Effector memory CD4-positive, alpha-beta T cell (primary cell): ENCODE measurements at places on chromosomes 16 and 17.

DNA sequence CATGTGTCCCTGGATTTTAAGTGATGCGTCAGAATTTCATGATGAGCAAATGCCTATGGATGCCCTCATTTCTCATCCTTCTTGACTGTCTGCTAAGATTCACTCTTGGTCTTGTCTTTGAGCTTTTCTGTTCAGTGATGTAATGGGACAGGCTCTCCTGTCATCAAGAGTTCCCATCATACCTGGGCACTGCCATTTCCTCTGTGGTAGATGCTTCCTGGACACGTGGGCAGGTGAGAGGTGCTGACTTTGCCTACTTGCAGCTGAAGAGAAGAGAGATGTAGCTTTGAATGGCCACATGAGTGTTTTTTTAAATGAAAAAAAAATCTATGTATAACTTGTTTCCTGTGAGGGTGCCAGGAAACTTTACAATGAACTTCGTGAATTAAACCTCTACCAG is 557.7 kb downstream of the MAF start:
- no peaks in the 10 kb centered on the region for H3K27me3 ChIP-seq
- H3K36me3 ChIP-seq = no peaks in the 10 kb centered on the region
- no peak overlapping the region for H3K4me3 ChIP-seq
- H3K4me1 ChIP-seq = no peaks in the 10 kb centered on the region
- peak; percentile 13 for DNase-seq

DNA sequence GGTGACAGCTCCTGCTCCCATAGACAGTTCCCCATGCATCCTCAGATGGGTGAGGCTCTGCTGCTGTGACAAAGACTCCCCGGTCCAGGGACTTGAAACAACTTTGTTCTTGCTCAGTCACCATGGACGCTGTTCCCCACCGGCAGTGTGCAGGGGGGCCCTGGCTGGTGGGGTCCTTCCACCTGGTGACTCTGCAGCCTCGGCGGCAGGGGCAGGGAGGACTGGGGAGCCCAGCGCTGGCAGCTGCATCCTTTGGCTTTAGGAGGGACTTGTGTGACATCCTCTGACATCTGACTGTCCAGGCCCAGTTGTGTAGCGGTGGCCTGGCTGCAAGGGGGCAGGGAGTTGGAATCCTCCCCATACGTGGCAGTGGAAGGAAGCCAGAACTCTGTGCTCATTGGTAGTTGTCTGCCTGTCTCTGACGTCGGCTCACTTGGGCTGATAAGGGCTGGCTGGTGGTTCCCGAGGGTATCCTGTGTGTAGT is 107.3 kb downstream of the CMIP start:
- H3K27ac ChIP-seq = no peak overlapping the region
- no peak overlapping the region for H3K4me3 ChIP-seq
- no peak for DNase-seq

DNA sequence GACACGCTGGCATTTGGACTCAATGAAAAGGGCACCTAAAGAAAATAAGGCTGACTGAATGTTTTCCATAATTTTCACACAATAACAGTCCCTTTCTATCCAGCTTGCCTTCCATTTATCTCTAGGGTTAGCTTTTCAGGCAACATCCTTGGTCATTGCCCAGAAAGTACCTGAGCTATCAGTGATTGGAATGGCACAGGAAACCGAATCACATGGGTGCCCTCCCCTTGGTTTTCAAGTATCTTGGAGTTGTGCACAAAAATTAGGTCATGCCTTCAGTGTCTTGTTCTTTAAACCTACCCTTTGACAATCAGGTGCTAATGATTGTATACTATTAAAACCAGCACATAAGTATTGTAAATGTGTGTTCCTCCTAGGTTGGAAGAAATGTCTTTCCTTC is 3.3 kb upstream of the VPS4A start:
- H3K4me3 ChIP-seq = no peak overlapping the region
- no peak for DNase-seq
- no peak overlapping the region for H3K27ac ChIP-seq
- no peaks in the 10 kb centered on the region for H3K27me3 ChIP-seq
- H3K36me3 ChIP-seq = no peaks in the 10 kb centered on the region

DNA sequence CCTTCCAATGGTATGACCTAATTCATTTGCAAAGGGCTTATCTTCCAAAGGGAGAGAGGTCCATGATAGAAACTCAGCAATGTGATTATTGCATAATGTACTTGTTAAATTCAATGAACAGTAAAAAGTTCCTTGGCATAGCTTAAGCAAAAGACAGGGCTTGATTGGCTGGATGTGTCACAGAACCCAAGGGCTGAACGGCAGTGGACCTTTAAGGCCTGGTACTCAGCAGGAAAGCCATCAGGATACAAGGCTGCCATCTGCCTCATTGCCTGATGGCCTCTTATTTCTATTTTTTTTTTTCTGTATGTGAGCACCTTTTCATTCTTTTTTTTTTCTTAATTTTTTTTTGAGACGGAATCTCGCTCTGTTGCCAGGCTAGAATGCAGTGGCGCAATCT is 208.9 kb upstream of the WSCD1 start:
- no peaks in the 10 kb centered on the region for H3K4me1 ChIP-seq
- no peaks in the 10 kb centered on the region for H3K27me3 ChIP-seq
- DNase-seq = no peak
- no peak overlapping the region for H3K4me3 ChIP-seq
- H3K36me3 ChIP-seq = no peaks in the 10 kb centered on the region

DNA sequence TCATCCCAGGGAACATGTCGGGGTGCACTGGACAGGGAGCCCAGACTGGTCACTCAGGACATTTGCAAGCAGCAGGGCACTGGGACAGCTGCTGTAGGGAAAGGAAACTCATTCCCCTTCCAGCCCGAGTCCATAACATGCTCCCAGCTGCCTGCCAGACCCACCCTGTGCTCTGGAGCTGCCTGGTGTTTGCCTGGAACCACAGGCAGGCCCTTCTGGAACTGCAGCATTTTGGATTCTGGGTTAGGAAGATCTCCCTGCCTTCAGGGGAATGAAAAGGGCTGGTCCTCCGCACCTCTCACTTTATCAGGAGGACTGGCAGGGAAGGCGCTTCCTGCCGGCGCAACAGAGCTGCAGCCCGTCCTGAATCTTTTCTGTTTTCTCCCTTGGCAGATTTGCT is 41.2 kb downstream of the MEAK7 start:
- no peak overlapping the region for H3K4me3 ChIP-seq
- peaks cover 5% of the 10 kb centered on the region for H3K36me3 ChIP-seq
- no peaks in the 10 kb centered on the region for H3K27me3 ChIP-seq
- H3K4me1 ChIP-seq = no peaks in the 10 kb centered on the region

DNA sequence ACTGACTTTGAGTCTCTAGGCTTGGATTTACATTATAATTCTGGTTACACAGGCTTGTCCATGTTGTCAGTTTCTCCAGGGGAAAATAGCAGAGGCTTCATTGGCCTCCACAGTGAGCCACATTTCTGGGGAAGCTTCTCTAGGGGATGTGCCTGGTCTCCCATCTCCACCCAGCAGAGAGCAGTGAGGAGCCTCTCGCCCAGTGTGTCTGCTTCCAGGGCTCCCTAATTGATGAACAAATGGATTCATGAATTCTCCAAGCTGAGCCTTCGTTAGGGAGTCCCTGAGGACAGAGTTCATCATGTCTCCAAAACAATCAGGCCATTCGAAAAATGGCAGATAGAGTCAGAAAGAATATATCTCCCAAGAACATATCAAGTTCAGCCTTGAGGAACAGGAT is 162.4 kb upstream of the TOX3 start:
- H3K36me3 ChIP-seq = no peaks in the 10 kb centered on the region
- no peak overlapping the region for H3K4me3 ChIP-seq
- DNase-seq = no peak
- H3K27ac ChIP-seq = no peak overlapping the region

- no peak for DNase-seq
- peaks cover 3% of the 10 kb centered on the region for H3K4me1 ChIP-seq
Measured at GRCh38 chr17:31935512-31935911, 1.3 kb upstream of the SUZ12 start.

- DNase-seq = no peak
- no peak overlapping the region for H3K4me3 ChIP-seq
- H3K4me1 ChIP-seq = no peaks in the 10 kb centered on the region
- H3K27ac ChIP-seq = no peak overlapping the region
Measured at GRCh38 chr17:19247473-19247872, 10.3 kb downstream of the EPN2 start.

DNA sequence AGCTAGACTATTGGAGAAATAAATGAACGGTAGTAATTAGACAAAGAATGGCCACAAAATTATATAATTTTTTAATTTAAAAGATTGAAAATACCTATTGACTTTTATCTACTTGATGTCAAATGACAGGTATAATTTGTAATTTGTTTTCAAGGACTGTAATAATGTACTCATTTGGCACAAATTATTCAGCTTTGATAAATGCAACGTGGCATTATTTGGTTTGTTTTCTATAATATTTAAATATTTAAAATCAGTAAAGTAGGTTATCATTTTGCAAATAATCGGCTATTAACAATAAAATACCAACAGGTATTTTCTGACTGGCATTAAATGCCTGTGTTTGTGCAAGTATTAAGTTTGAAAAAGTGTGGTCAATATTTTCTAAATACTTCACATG is 60.6 kb downstream of the CDH11 start:
- H3K4me1 ChIP-seq = no peaks in the 10 kb centered on the region
- H3K4me3 ChIP-seq = no peak overlapping the region
- H3K36me3 ChIP-seq = no peaks in the 10 kb centered on the region

DNA sequence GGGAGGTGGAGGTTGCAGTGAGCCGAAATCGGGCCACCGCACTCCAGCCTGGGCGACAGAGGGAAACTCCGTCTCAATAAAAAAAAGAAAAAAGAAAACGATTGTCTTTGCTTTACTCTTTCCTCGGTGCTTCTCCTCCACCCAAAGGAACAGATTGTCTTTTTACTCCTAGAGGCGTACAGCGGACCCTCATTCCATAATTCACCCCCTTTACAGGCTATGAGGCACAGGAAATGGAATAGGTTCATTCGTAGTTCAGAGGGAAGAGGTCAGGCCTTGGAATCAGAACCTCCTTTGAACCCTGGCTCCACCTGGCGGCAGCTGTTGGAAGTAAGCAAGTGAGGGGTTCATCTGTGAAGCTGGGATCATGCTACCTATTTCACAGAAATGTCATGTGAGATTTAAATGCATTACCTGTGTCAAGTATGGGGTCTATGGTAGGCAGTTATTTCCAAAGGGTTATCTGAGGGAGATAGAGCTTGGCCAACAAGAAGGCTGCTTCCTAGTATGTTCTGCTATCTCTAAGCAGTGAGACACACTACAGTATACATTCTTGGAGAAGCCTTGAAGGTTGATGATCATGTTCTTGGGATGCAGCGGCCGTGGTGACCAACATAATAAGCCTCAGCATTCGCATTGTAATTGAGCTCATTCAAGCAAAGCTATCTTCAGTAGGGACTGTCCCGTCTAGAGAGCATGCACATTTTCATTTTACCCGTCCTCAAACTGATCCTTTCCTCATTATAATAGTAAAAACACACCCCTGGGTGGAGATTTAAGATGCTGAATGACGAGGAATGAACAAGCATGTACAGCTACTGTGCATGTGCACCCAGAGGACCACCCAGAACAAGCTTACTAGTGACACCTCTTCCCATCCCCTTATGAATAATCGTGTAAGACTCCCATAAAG is 18.7 kb upstream of the ZNF689 start:
- peaks cover 10% of the 10 kb centered on the region for H3K4me1 ChIP-seq
- H3K27me3 ChIP-seq = no peaks in the 10 kb centered on the region
- no peak overlapping the region for H3K27ac ChIP-seq

DNA sequence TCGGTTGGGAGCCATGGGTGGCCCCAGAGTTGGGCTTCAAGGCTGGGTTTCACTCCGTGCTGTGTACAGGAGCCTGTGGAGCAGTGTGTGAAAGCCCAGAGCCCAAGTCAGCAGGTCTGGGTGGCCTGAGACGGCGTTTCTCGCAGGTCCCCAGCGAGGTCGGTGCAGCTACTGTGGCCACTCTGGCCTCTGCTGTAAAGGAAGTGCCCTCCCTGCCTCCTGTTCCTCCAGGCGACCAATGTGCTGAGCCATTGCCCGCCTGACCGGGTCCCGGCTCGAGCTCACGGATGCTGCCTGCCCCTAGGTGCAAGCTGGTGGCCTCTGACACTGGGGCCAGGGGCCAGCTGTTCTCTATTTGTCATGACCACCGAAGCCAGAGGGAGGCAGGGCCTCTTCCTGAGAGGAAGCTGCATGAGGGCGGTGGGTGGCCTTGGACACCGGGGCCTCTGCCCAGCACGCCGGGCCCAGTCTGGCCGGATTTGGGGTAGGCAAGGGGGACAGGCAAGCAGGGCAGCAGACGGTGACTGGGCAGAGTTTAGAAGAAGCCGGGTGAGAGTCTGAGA is 170.9 kb downstream of the IRF8 start:
- no peaks in the 10 kb centered on the region for H3K27me3 ChIP-seq
- H3K4me3 ChIP-seq = no peak overlapping the region
- no peak for DNase-seq
- H3K27ac ChIP-seq = no peak overlapping the region
- no peaks in the 10 kb centered on the region for H3K4me1 ChIP-seq
- H3K36me3 ChIP-seq = no peaks in the 10 kb centered on the region

- no peak overlapping the region for H3K27ac ChIP-seq
- no peaks in the 10 kb centered on the region for H3K36me3 ChIP-seq
- H3K4me3 ChIP-seq = no peak overlapping the region
Measured at GRCh38 chr17:54063639-54064038, 240.9 kb downstream of the KIF2B start.

DNA sequence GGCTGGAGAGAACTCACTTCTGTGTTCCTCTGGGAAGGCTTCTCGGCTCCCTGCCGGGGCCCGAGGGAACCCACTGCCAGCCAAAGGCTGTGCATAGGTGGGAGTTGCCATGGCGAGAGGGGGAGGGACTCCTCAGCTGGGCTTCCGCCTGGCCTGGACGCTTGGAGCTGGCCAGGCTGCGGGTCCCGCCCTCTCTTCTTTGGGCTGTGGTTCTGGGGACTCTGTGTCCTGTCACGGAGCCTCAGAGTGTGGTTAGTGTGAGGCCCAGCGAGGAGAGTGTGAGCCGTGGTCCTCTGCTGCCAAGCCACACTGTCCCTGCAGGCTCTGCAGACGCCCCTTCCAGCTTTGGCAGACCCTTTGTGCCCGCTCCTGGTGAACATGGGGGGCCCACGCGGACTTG is 123.1 kb downstream of the OR1D5 start:
- no peaks in the 10 kb centered on the region for H3K36me3 ChIP-seq
- no peaks in the 10 kb centered on the region for H3K27me3 ChIP-seq
- DNase-seq = no peak
- no peak overlapping the region for H3K27ac ChIP-seq
- H3K4me3 ChIP-seq = no peak overlapping the region

DNA sequence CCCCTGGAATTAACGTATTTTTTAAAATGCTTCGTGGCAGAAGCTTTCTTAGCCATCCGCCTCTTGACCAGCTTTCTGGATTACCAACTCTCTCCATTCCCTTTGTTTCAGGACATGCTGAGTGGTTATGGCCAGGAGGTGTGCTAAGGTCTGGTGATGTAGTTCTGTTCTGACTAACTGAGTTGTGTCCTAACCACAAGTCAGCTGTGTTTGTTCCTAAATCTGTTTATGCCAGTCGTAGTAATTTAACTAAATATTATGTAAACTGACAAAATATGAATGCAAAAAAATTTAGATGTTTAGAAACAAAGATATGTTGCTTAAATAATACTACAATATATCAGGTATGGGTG is 61.6 kb downstream of the MRTFB start:
- no peaks in the 10 kb centered on the region for H3K4me1 ChIP-seq
- no peak for DNase-seq
